ENCODE measurements at places on chromosomes 2 and 18. TPM values are rescaled to one million over a fixed set of nuclear protein-coding genes. Genes with fewer than 3 reads are reported as not detected.
A peak's percentile ranks its signal among the peaks of the same experiment; 100 is the strongest.

GRCh38 chr18:51013259-51013658, 16.8 kb upstream of the SMAD4 start:
- DNase-seq: no peak

ARMC9 gene
- polyA plus RNA-seq: 12.0 TPM

HRH4 gene
- polyA plus RNA-seq: 0.07 TPM

DNA sequence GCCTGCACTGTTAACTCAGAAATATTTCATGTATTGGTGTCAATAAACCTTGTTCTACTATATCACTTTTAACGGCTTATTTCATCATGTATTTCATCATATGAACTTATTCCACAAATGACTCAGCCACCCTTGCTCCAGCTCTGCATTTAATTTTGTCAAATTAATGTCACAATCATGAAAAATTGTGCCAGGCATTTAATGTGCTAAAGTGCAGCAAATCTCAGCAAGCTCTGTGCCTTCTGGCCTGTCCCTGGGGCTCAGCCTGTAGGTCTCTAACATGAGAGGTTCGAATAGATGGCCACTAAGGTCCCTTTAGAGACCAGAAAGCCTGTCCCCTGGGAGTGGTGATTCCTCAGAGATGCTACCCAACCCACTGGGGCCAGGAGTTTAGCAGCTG, 28.6 kb downstream of the BOD1L2 start:
- DNase-seq: no peak

DNA sequence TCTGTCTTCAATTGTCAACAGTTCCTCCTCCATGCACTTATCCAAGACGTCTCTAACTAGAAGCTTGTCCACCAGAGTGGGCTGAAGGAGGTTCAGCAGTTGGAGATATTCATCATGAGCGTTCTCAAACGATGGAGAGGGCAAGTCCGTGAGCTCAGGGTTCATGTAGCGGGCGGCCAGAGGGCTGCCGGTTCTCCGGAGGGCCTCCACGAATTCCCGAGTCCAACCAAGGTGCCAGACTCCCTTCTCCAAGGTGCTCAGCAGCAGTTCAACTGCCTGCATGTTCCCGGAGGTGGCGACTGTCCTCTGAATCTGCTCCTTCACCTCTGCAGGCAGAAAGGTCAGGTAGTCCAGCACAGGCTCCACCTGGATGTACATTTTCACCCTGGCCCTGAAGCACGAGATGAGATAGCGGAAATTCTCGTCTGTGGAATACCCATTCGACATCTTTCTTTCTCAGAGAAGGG, 590 bp downstream of the IFIH1 start:
- peak; percentile 12 for DNase-seq

- no peak for DNase-seq
These were observed 61.7 kb downstream of the STRADB start for GRCh38 chr2:201513271-201513670.

DNA sequence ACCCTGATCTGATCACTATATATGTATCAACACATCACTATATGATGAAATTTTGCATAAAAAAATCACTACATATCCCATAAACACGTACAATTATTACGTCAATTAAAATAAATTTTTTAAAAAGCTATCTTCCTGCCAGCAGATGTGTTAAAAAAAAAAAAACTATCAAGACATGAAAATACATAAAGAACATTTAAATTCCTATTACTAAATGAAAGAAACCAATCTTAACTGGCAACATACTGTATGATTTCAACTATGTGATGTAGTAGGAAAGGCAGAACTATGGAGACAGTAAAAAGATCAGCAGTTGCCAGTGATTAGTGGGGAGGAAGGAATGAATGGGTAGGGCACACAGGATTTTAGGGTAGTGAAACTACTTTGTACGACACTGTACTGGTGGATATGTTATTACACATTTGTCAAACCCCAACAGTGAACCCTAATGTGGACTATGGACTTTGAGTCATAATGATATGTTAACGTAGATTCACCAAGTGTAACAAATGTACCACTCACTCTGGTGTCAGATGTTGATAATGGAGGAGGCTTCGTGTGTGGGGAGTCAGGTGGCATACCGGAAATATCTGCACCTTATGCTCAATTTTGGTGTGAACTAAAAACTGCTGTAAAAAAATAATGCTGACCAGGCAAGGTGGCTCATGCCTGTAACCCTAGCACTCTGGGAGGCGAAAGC, 27.4 kb downstream of the USP34 start:
- no peak for DNase-seq

GRCh38 chr2:30252723-30253701, 21.7 kb downstream of the LBH start:
- peak; percentile 67 for DNase-seq

GNLY gene
- polyA plus RNA-seq: not detected

DNA sequence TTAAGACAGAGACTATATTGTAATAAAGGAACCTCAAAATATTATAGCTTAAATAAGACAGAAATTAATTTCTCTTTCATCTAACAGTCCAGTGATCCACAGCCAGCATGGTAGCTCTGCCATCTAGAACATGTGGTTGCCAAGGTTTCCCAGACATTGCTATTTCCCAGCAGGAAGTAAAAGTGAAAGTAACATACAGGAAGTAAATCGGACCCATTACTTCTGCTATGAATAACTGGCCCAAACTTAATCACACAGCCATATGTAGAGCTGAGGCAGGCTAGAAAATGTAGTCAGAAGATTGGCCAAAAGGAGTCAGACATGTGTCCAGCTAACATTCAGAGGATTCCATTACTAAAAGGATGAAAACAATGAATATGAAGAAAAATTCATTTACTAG, 71.0 kb downstream of the NOL4 start:
- DNase-seq: peak; percentile 7

GRCh38 chr2:177024765-177025164, 187.8 kb upstream of the HNRNPA3 start:
- DNase-seq: no peak

DNA sequence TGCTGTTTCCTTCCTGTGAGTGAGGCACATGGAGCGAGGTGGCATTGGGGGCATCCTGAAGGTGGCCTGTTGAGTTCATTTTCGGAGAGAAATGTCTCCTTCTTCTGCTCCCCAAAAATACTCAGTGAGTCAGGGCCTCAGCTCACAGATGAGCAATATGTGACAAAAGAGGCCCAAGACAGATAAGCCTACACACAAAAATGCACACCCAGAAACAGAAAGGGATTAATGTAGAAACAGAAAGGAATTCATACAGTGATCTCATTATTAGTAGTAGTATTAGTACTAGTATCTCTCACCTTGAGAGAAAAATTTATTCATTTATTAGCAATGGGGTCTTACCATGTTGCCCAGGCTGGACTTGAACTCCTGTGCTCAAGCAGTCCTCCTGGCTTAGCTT, 5.1 kb downstream of the GPR75 start:
- no peak for DNase-seq
